ENCODE measurements at places on chromosomes 13 and 19.
A peak's percentile ranks its signal among the peaks of the same experiment; 100 is the strongest.

DNA sequence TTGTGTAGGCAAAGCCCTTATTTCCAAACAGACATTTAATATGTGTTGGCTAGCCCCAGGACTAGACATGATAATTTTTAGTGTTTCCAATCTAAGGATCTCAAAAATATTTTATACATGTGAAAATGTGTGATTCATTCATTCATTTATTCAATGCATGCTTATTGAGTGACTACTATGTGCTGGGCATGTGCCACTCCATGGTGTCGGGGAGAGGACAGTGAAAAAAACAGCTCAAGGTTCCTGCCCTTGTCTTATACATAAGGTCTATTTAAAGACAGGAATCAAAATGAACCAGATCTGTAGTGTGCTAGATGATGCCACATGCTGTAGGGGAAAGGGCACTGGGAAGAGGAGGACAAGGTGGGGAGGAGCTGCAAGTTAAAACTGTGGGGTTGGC is 36.5 kb downstream of the GJA3 start:
- H3K36me3 ChIP-seq, result no peaks in the 10 kb centered on the region
- peaks cover 9% of the 10 kb centered on the region for H3K4me1 ChIP-seq
- H3K27ac ChIP-seq, result no peak overlapping the region

GRCh38 chr13:39149896-39150295 is 111.6 kb downstream of the NHLRC3 start:
- H3K4me3 ChIP-seq, result no peak overlapping the region
- no peak overlapping the region for H3K27ac ChIP-seq
- no peaks in the 10 kb centered on the region for H3K4me1 ChIP-seq
- H3K36me3 ChIP-seq, result no peaks in the 10 kb centered on the region

GRCh38 chr19:48992581-48993174 is 431 bp downstream of the GYS1 start:
- peak overlapping the region; percentile 97 for H3K4me3 ChIP-seq
- no peaks in the 10 kb centered on the region for H3K27me3 ChIP-seq
- 0 out of 2 replicates have a peak overlapping the region, but pooled peaks have one; percentile 13 for H3K27ac ChIP-seq
- H3K36me3 ChIP-seq, result peaks cover 9% of the 10 kb centered on the region
- peak; percentile 65 for DNase-seq

DNA sequence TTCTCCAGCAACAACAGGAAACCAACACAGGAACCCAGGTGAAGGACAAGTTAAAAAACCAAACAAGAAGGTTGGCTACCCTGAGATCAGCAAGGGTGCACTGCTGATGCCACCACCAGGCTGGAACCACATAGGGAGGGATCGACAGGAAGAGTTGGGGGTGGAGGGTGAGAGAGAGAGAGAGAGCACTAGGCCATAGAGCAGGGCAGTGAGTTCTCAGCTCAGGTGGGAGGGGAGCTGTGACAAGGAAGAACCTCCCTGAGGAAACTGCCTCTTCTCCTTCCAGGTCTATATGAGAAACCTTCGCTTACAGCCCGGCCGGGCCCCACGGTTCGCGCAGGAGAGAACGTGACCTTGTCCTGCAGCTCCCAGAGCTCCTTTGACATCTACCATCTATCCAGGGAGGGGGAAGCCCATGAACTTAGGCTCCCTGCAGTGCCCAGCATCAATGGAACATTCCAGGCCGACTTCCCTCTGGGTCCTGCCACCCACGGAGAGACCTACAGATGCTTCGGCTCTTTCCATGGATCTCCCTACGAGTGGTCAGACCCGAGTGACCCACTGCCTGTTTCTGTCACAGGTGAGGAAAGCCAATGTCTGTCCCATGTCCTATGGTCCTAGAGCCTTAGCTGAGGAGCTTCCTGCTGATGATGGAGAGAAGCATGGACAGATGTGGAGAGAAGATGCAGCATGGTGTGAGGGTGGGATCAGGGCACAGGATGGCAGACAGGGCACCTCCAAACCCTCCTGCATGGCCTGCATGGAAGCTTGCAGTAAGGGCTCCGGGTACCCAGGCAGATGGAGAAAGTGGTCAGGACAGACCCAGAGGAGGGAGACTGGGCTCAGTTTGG is 2.5 kb downstream of the KIR2DL4 start:
- no peaks in the 10 kb centered on the region for H3K36me3 ChIP-seq
- no peak overlapping the region for H3K27ac ChIP-seq
- no peaks in the 10 kb centered on the region for H3K4me1 ChIP-seq
- no peaks in the 10 kb centered on the region for H3K27me3 ChIP-seq
- no peak overlapping the region for H3K4me3 ChIP-seq
- DNase-seq, result no peak

DNA sequence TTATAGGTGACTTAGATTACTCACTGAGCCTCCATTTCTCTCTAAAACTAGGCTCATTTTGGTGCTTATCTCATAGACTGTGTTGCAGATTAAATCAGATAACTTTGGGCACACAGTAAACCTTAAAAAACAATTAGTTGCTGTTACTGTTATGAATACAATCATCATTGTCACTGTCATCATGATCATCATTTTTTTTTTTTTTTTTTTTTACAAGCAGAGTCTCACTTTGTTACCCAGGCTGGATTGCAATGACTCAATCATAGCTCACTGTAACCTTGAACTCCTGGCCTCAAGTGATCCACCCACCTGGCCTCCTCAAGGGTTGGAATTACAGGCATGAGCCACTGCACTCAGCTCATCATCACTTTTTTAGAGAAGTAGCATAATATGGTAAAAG is 60.0 kb downstream of the VWA8 start:
- no peaks in the 10 kb centered on the region for H3K36me3 ChIP-seq
- no peaks in the 10 kb centered on the region for H3K27me3 ChIP-seq
- H3K4me1 ChIP-seq, result no peaks in the 10 kb centered on the region
- DNase-seq, result no peak
- H3K27ac ChIP-seq, result no peak overlapping the region
- no peak overlapping the region for H3K4me3 ChIP-seq
